ENCODE measurements at places on chromosomes 2 and 18.

- DNase-seq = peak; percentile 95
Observed at GRCh38 chr2:199704358-199705238, 146.4 kb downstream of the FTCDNL1 start.

DNA sequence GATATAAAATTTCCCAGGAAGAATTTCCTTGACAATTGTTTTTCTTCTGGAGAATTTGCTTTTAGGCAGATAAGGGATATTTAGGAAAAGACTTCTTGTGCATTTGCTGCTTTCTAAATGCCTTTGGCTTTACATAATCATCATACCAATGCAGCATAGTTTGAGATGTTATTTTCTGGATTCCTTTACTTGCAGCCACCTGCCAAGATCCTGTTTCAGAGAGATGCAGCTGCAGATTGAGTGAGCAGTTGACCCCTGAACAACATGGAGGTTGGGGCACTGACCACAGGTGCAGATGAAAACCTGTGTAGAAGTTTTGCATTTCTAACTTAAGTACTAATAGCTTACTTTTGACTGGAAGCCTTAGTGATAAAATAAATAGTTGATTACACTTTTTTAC is 257.9 kb downstream of the RPIA start:
- no peak for DNase-seq

DNA sequence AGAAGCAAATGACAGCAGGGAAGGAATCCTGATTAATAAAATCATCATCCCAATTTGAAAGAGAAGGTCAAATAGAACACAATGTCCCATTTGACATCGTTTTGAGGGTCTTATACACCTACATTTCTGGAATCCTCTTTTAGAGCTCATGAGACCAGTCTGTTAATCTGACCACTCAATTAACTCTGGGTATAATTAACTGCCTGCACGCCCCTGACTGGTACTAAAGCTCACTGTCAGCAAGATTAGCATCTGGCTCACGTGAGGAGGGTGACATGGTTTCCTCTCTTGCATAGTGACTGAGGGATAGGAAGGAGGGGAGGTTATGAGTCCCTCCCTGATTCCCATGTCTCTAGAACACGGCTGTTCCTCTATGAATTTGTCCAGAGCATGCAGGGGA is 124.3 kb downstream of the ICOS start:
- DNase-seq = no peak

DNA sequence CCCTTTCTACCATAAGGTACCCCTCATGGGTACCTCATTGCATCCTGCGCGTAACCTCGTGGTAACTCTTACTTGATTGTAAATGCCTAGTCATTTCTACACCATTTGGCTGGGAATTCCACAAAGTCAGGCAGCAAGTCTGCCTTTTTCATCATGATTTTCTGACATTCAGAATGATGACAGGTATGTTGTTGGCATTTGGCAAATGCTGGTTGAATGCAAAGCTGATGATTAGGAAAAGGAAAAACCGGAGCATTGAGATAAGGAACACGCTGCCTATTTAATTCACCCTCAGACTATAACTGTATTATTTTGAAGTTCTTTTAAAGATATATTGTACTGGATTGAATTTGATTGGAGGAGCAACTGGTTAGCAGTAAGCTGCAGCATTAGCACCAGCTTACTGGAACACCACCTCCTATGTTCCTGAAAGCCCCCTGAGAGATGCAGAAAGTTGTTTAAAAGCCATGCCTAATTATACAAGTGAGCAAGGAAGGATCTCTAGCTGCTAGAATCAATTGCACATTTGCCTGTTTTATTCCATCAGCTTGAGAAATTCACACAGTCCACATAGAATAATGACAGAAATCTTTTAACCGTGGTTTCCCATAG is 520.1 kb downstream of the LRP1B start:
- no peak for DNase-seq

DNA sequence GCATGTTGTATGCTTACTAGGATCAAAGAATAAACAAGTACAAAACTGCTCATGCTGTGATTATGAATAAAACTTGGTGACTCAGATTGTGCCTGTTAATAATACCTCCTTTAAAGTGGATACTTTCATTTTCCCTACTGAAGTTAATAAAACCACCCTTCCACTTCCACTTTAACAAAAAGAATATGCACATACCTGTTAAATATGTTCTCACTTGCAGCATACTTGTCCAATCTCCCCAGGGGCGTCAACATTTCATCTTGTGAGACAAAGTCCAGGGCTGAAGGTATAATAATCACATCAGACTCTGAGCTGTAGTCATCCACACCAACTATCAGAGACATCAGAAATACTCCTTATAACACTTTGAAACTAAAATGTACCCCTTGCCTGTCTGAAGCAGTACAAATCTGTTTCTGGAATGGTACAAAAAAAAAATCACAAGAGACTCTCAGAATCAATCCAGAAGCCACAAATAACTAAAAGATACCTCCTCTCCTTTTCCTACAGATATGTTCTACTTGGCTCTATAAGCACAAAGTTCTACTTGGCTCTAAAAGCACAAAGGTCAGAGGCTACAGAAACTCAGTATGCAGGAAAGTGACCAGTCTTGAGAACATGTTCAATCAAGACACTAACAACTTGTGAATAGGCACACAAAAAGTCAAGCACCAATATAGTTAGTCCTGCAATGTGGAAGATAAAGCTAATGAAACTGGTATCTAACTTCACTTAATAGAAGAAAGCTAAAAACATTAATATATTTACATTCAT is 19.3 kb downstream of the PPP4R1 start:
- DNase-seq = no peak
